ENCODE measurements at places on chromosomes 11 and 22.

GRCh38 chr22:47600791-47601625 lies 838.6 kb downstream of the TBC1D22A start:
- no peak for DNase-seq

GRCh38 chr11:101872171-101872882 lies 42.5 kb upstream of the CEP126 start:
- DNase-seq, result no peak

- DNase-seq, result no peak
Measured at GRCh38 chr11:84212468-84213390, 926.6 kb upstream of the CCDC90B start.

DNA sequence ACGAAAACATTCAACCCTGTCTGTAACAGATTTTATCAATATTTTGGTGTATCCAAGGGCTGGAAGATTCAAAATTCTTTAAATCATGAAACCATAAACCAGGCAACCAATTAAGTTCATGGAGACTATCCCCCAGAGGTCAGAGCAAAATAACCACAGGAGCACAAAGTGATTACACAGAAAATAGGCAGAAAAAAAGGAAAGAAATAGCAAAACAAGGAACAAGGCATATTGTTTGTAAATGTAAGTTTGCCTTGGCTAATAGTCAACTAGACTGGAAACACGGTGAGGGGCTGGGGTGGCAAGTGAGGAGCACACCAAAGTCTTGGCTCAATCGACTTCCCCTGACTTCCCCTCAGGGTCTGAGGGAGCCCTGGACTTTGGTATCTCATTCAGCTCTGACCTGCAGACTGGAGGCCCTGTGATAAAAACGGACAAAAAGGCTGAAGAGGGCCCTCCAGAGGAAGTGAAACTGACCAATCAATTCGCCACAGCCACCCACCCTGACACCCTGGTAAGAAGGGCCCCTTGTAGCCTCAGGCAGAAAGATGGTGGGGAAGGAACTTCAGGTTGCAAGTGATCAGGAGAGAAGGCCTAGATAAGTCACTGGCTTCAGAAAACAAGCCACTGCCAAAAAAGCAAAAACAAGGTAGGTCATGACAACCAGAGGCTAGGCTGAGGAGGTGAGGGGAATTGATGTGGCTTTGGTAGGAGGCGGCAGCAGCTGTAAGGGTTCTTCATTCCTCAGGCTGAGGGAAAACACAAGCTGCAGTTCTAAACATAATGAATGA lies 1.8 kb downstream of the SIK3 start:
- DNase-seq, result peak; percentile 9

DNA sequence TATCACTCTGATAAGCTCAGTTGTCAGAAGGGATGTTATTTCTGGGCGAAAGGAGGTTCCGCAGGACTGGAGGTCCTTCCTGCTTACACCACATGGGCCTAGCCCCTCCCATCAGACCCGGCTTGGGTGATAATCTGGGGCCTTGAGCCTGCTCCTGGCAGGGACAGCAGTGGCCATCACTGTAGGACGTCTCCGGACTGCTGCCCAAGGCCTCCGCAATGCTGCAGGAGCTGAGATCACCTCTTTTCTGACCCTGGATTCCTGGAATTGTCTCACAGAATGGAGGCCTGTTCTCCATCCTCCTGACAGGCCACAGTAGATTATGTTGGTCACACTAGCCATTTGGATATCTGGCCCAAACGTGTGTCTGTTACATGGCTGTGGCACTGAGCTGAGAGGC lies 9.2 kb upstream of the BIK start:
- no peak for DNase-seq

DNA sequence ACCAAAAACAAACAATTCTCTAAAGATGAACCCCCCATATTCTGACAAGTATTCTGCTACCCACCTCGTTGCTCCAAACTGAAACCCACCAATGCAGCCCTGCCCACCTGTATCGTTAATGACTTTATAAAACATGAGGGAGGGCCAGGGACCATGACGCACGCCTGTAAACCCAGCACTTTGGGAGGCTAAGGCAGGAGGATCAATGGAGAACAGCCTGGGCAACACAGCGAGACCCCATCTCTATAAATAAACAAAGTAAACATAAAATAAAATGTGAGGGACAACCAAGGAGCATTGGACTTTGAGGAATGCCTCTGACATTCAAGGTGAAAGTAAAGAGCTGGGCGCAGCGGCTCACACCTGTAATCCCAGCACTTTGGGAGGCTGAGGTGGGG lies 39.8 kb upstream of the ATXN10 start:
- no peak for DNase-seq

GRCh38 chr11:131867457-131868257 lies 497.2 kb downstream of the NTM start:
- DNase-seq, result no peak

DNA sequence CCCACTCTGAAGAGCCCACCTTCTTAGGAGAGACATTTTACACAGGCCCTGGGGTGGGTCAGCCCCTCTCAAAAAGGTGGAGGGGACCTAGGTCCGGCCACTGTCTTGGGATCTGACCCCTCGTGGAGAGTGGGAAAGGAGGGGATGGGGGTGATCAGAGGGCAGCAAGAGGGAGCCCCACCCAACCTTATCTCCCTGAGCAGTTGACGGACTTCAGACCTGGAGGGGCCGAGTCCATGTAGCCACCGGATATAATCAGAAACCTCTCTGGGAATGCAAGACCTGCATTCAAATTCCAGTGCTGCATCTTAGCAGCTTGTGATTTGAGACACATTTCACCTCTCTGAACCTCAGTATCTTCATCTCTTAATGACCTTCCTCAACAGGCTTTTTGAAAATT lies 44.0 kb downstream of the TP53I11 start:
- DNase-seq, result no peak

DNA sequence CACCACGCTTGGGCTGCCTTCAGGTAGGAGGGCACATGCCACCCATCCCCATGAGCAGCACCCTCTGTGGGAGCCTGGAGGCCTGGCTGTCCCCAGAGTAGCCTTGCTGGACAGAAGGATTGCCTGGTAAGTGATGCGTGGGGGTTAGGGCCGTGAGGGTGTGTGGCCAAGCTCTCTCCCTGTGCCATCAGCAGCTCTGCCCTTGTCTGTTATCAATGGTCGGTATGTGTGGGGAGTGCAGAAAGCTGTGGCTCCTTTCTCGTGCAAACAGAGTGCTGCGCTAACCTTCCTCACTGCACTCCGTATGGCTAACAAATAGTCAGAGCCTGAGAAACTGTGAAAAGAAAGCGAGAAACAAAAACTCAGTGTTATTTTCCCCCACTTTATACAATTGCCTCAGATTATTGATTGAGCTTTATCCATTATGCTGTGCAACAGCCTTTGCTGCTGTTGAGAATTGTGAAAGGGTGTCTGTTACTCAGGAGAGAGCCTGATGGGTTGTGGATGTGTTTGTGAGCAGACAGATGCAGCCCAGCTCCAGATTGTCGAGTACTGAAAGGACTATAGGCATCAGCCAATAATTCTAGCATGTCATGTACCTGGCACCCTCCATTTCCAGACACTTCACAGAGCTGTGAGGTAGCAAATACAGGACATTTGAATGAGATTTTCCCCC lies 432.2 kb downstream of the NTM start:
- no peak for DNase-seq
